ENCODE measurements at places on chromosomes 11 and 22.

DNA sequence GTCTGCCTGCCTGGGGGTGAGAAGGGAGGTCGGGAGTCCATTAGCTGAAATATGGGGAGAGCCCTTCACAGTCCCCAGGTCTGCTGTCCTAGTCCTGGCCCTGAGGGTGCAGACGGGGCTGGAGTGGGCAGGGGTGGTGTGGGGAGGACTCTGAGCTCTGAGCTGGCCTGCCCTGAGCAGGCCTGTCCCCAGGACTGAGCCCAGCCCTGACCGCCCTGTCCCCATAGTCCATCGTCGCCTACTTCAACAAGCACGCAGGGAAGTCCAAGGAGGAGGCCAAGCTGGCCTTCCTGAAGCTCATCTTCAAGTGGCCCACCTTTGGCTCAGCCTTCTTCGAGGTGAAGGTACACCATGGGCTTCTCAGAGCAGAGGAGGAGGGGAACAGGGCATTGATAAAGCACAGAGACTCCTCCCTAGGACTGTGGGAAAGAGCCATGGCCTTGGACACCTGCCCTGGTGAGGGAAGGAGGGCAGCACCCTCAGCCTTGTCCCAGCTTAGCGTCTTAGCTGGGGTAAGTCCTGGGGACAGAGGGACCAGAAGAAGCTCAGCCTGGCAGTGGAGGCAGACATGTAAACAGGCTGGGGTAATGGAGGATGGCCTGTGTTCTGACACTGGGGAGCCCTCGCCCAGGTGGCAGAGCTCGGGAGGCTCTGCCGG, 83.7 kb downstream of the MYO7A start:
- no peak for DNase-seq

DNA sequence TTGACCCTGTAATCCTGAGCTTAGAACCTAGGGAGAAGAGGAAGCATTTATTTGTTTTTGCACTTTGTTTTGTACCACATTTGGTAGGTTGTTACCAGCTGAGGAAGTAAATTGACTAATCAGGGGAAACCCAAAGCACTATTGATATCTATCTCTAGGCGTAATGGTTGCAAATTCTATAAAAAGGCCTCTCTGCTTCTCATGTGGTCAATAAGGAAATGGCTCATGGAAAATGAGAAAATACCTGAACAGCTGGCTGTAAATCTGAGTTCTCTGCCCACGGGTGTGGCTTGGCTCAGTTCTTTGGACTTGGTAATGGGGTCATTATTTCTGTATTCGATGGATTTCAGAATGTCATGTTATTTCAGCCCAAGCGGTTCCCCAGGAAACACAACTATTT, 42.4 kb downstream of the BARX2 start:
- DNase-seq, result no peak

DNA sequence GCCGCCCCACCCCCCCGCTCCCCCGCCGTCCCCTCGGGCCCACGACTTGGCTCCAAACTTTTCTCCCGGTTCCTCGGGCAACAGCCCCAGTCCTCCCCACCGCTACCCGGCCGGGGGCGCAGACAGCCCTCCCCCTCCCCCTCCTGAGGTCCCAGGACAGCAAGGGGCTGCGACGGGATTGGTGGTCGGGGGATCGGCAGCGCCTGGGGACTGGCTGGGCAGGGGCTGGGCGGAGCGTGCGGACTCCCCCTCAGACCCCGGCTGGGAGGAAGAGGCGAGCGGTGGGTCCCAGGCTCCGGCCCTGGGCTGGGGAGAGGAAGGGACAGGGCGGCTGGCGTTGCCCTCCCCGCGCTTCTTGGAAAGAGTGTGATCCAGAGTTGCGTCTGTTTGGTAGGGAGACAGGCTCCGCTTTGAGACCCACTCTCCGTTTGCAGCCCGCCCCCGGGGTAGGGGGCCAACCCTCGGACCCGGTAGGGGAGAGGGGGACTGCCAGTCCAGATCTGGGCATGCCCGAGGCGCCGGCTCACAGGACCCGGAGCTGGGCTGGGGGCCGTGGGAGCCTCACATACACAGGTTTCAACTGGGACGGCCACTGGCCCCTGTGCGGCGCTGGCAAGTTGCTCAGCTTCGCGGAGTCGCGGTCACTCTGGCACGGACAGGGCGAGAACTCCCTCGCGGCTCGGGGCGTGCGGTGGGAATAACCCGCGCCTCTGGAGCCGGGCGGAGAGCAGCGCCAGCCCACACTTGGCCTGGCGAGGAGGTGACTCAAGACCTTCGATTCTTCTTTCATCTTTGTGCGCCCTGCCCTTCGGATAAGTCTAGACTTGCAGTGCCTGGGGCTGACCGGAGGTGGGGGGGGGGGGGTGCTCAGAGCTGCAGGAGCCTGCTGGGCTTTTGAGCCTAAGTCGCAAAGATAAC, 999 bp downstream of the TSKU start:
- no peak for DNase-seq

- no peak for DNase-seq
These were observed 39.8 kb downstream of the MUC6 start for GRCh38 chr11:996681-997080.

DNA sequence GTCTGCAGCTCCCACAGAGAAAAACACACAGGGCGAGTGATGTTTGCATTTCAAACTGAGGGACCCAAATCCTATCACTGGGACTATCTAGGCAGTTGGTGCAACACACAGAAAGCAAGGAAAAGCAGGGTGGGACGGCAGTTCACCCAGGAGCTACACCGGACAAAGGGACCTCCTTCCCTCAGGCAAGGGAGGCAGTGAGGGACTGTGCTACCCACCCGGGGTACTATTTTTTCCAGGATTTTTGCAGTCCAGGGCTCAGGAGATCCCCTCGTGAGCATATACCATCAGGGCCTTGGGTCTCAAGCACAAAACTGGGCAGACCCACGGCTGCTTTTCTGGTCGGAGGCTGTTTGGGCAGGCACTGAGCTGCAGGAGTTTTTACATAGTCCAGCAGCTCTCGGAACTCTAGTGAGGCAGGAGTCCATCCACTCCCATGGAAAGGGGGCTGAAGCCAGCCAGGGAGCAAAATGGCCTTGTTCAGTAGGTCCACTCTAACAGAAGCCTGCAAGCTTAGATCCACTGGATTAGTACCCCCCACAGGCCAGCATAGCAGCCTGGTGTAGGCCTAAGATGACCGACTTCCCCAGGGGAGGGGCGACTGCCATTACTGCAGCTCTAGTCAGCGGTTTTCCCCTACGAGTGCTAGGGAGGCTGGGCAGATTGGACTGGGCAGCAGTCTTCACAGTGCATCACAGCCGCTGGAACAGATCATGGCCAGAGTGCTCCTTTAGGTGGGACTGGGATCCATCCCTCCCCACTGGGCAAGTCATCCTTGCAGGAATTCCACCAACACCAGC, 28.2 kb downstream of the CARD18 start:
- DNase-seq, result no peak

DNA sequence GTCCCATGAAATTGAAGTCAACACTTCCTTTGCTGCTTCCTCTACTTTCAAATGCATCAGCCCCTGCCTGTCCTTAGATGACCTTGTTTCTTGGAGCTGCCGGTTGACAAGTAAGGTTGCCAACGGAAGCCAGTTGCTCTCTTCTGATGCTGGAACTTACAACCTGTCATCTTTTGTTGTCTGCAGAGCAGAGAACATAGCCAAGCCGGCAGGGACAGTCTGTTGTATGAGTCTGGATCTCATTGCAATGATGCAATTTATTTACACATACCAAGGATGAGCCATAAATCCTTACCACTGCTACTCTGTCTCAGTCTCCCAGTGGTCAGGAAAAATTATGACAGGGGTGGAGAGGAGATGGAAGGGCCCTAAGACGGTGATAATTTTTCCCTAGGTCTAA, 151.4 kb downstream of the BLID start:
- DNase-seq, result no peak

GRCh38 chr11:129251067-129251466, 58.9 kb upstream of the ARHGAP32 start:
- no peak for DNase-seq

GRCh38 chr11:104279587-104279986, 115.6 kb upstream of the PDGFD start:
- no peak for DNase-seq

DNA sequence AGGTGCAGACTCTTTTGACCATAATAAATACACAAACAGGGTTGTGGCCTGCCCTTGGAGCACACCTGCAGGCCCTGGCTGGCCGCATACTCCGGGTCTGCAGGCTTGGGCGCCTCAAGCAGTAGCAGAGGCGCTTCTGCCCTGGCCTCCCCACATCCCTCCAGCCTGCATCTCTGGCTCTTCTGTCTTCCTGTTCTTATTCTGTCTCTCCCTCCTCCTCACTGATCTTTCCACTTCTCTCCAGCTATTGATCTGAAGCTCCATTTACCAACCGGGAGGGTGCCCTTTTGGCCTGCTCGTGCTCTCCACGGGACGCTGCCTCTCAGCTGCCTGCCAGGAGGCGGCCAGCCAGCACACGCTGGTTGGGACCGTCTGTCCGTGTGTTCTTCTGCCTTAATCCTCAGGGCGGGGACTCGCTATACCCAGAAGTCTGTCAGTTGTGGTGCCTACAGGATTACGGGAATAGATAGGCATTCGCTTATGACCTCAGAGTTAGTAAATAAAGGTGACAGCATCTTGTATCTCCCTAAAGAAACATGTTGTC, 5.2 kb downstream of the UPB1 start:
- no peak for DNase-seq

GRCh38 chr22:49210606-49211005, 617.1 kb downstream of the BRD1 start:
- no peak for DNase-seq

- DNase-seq, result no peak
These were observed 90.9 kb downstream of the LDLRAD3 start for GRCh38 chr11:36034551-36035331.

- DNase-seq, result no peak
These were observed 45.7 kb upstream of the LRRC32 start for GRCh38 chr11:76716268-76716667.

DNA sequence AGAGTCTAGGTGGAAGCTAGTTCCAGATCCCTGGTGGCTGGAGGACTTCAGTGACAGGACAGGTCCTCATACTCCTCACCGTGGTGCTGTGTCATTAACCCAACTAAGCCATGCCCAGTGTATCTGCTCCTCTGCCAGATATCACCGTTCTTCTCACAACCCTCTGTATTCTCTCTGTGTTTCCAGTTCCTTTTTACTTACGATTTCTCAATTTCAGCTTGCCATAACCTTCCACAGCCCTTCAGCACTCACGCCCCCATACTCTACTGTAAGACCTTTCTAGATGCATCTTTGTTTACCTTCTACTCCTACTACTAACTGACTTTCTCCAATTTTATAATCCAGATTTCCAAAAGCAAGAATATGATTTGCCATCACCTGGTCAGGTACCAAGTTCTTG, 26.1 kb upstream of the RIC3 start:
- DNase-seq, result no peak

DNA sequence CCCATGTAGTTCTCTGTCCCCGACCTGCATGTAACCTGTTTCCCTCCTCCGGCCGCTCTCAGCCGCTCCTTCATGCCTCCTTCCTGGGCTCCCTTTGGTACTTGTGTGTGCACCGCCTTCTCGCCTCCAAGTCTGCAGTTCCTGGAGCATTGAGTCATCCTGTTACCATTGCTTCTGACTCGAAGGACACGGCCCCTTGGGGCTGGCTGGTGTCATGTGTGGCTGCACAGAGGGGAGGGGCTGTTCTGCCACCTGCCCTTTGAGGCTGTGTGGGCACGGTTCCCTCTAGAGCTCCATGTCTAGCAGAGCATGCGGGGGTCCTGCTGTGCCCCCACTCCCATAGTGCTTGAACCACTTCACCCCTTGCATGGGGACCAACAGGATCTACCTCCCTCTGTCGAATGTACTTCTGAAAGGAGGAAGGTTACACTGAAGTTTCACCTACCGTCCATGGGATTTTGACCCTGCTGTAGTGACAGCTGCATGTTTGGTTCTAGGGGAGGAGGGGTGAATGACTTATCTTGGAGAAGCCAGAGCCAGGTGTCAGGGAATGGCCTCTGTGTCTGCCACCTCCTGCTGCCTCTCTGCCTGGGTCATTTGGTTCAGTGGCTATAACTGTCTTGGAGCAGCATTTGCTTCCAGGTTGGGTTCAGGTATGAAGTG, 39.6 kb downstream of the BCR start:
- DNase-seq, result no peak

DNA sequence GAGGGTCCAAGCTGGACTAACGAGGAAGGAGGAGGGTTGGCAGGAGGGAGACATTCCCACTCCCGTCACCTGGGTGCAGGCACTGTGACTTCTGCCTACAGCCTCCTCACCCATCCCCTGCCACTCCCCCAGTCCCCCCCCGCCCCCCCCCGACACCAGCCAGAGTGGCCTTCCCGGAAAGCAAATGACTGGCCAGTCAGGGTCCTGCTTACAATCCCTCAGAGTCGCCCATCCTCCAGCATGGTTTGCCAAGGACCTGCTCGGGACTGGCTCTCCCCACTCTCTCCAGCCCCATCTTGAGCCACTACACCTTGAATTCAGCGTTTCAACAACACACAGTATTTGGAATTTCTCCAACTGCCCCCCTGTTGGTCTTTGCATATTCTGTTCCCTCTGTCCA, 59.6 kb downstream of the THAP12 start:
- no peak for DNase-seq

DNA sequence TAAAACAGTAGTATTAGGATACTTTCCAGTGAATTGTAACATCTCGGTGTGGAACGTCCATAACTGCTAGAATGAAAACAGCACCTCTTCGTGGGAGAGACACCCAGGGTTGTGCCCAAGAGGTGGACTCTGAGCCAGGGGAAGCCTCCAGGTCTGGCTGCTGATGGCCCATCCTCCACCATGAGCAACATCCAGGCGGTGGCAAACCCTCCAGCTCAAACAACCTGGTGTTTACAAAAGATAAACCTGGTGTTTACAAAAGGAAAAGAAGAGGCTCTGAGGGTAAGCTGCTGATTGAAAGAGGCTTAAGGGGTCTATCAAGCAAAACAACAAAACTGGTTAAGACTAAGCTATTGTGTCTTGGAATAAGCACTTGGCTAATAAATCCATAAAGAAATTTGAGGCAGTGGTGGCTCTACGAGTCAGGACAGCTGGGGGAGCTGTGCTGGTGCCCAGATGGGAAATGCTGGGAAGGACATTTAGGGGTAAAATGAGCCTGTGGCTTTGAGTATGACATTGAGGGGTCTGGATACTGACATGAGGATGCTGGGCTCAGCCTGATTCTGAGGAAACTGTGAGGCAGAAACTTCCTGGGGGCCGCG, 909.0 kb downstream of the BRD1 start:
- no peak for DNase-seq

- DNase-seq, result no peak
These were observed 47.0 kb upstream of the PSMA1 start for GRCh38 chr11:14567064-14567651.
